ENCODE measurements at places on chromosomes 7 and 10.

DNA sequence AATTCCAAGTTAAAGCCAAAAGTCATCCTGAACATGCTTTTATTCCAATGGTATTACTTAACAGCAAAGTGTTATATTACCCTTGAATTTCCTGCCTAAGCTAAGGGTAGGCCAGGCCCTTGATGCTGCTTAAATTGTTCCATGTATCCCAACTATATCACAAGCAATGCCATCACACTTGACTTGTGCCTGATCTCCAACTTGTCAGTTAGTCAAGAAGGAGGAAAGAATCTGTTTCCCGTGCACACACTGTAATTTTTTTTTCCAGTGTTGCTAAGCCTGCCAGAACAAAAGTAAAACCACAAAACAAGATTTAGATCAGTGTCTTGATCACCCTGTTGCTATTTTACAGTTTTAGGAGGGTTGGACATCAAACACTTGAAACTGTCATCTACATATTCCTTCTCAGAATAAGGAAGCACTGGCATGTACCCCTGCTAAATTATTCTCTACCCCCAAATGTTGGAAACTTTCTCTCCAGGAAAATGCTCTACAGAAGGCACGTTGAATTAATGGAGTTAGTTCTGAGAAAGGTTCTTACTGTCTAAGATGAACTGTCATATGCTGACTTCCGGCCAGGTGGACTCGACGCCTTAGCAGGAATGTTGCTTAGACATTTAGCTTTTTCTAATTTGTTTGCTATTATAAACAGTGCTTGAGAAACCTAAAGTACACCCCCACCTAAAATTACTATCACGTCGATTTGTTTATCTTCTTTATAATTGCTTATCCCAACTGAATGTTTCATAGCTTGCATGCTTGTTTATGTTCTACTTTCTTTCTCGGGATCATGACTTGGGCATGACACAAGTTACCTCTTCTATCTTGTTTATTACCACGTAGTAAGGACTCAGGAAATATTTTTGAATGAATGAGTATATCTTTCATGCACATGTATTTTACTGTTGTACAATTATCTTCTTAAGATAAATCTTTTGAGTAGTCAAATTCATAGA lies 105.5 kb upstream of the ZNF438 start:
- DNase-seq = no peak

- DNase-seq = no peak
Measured at GRCh38 chr7:36875794-36876193, 151.5 kb upstream of the AOAH start.

- no peak for DNase-seq
Measured at GRCh38 chr7:36088553-36088952, 64.5 kb upstream of the EEPD1 start.

DNA sequence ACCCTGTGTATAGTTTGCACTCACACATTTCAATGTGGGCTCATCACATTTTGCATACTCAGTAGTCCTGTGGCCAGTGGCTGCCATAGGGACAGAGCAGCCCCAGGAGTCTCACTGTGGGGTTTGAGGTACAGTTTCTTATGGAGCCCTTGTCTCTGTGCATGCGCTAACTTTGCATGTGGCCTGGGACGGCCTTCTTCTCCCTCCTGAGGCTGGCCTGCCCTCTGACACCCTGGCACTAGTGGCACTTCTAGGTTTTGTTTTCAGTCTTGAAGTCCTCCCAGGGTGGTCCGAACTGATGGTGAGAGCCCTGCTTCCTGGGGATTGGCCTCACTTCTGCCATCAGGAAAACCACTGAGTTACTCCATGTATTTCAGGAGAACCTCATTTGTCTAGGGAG lies 21.2 kb downstream of the NACAD start:
- DNase-seq = no peak

- no peak for DNase-seq
Measured at GRCh38 chr10:95588025-95588424, 26.9 kb upstream of the SORBS1 start.

GRCh38 chr7:117137868-117138267 lies 184.6 kb downstream of the ST7 start:
- no peak for DNase-seq

- DNase-seq = no peak
Measured at GRCh38 chr7:7795630-7796121, 77.3 kb upstream of the RPA3 start.

DNA sequence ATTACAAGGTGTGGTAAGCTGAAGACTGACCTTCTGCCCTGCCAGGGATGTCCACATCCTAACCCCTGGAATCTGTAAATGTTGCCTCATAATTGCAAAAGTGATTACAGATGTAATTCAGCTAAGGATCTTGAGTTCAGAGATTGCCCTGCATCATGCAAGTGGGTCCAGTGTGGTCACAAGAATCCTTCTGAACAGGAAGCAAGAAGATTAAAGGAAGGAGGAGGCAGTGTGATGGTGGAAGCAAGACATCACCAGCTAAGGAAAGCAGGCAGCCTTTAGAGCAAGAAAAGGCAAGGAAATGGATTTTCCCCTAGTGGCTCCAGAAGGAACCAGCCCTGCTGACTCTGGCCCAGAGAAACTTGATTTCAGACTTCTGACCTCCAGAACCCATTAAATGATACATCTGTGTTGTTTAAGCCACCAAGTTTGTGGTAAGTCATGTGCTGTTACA lies 78.1 kb downstream of the USP6NL start:
- DNase-seq = no peak

DNA sequence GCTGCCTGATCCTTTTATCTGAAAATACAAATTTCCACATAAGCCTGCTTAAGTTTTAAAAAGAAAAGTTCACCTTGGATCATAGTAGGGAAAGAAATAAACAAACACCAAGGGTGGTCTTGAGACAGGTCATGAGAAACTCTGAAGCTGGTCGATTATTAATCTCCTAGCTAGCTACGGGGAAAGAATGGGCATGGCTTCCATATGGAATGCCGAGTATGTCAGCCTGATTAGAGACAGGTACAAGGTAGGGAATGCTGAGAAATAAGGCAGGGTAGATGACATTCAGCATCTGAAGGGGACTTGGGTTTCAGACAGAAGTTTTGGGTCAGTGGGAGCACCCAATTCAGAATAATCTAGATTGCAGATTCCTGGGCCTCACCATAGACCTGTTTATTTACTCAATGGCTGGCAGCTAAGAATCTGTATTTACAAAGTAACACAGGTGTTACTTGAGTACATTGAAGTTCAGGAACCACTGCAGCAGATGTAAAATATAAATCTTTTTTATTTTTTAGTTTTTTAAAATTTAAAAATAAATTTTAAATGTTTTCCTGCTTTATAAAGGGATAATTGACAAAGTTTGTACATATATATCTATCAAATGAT lies 49.0 kb downstream of the SCIN start:
- DNase-seq = no peak

DNA sequence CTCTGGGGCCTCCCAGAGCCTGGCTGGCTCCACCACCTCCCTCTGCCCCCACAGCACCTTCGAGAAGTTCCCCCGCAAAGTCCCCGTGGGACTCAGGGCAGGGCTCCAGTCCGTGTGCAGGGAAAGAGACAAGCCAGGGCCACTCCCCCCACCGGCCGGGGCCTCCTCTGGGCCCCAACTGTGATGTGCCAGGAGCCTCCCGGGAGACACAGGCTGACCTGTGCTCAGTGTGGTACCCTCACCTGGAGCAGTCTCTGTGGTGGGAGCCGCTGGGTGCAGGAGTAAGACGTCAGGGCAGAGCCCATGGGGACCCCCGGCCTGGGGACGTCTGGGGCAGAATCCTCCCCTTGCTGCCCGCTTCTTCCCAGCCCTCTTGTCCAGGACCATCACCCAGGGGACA lies 1.5 kb upstream of the ADGRA1 start:
- DNase-seq = no peak

- DNase-seq = no peak
Measured at GRCh38 chr10:21737106-21737505, 203.1 kb downstream of the MLLT10 start.

- DNase-seq = no peak
Measured at GRCh38 chr10:55048830-55049498, 247.9 kb upstream of the PCDH15 start.

GRCh38 chr10:28985137-28985885 lies 303.6 kb upstream of the LYZL1 start:
- no peak for DNase-seq

DNA sequence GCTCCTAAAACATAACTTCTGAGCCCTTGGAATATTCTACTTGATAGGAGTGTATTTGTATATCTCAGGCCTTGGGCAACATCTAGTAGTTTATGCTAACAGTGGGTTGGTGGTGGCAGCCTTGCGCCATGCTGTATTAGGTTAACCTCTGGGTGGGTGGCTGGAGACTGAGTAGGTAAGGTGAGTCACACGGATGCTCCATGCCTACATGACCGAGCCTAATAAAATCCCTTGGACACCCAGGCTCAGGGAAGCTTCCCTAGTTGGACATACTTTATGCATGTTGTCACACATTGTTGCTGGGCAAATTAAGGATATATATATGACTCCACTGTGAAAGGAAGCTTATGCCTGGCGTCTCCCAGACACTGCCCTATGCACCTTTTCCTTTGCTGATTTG lies 6.0 kb upstream of the DAGLB start:
- DNase-seq = no peak

GRCh38 chr7:6558837-6559236 lies 7.6 kb upstream of the GRID2IP start:
- DNase-seq = no peak

- no peak for DNase-seq
Measured at GRCh38 chr10:2137549-2138174, 400.3 kb upstream of the ADARB2 start.

- no peak for DNase-seq
Measured at GRCh38 chr7:67625257-67625737, 628.7 kb downstream of the TYW1 start.

DNA sequence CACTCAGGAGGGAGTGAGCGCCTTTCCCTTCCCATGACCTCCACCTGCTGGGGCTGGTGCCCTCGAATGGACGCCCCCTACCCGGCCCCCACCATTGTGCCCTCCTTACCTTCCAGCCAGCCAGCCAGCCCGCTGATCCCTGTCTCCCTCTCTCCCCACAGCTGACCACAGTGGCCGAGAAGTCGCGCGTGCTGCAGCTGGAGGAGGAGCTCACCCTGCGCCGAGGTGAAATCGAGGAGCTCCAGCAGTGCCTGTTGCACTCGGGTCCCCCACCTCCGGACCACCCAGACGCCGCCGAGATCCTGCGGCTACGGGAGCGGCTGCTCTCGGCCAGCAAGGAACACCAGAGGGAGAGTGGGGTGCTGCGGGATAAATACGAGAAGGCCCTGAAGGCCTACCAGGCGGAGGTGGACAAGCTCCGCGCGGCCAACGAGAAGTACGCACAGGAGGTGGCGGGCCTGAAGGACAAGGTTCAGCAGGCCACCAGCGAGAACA lies 77.9 kb upstream of the GTF2IRD1 start:
- no peak for DNase-seq

- no peak for DNase-seq
Measured at GRCh38 chr7:28086198-28086597, 94.4 kb downstream of the JAZF1 start.

GRCh38 chr7:122989041-122989440 lies 6.5 kb downstream of the TAS2R16 start:
- DNase-seq = no peak

GRCh38 chr10:5591336-5591824 lies 66.6 kb downstream of the CALML3 start:
- no peak for DNase-seq

DNA sequence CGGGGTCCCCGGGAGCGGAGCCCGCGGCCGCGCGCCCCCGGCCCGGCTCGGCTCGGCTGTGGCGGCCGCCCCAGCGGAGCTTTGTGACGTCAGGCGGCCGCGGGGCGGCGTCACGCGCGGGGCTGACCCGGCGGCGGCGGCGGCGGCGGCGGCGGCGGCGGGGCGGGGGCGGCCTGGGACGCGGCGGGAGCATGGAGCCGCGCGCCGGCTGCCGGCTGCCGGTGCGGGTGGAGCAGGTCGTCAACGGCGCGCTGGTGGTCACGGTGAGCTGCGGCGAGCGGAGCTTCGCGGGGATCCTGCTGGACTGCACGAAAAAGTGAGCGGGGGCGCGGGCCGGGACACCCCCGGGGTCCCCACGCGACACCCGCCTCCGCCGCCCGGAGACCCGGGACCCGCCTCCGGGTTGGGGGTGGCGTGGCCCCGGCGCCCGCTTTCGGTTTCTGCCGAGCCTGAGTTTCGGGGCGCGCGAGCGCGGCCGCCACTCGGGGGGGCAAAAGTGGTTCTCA lies at the start of gene PWWP2B:
Gene PWWP2B (plus strand): TSS at position 165 of the 506 bp plus-strand sequence. CDS start 27 bp downstream, at position 192.
- no peak for DNase-seq

GRCh38 chr10:44979281-44980191 lies 927 bp upstream of the DEPP1 start:
- DNase-seq = no peak

DNA sequence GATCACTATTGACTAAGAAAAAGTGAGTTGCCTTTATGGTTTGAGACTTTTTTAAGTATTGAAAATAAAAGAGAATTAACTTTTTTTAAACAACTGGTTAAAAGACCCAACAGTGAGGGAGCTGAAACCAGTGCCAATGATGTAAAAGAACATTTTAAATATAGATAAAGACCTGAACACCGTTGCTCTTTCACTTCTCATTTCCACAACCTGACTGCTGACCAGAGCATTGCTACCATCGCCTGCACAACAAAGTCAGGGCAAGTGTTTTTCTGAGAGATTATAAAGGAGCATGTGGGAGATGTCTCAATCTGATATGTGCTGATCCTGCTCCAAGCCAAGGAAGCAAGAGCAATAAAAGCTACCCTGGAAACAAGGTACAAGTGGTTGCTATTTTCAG lies 34.7 kb downstream of the IMMP2L start:
- DNase-seq = no peak

GRCh38 chr7:137753948-137754851 lies 92.6 kb downstream of the DGKI start:
- no peak for DNase-seq

GRCh38 chr10:82575318-82575717 lies 700.3 kb downstream of the NRG3 start:
- DNase-seq = no peak

Measured in cortex of kidney (tissue), 1 donor.